Stimulated activated CD8-positive, alpha-beta memory T cell treated with anti-CD3 and anti-CD28 coated beads, Interleukin-7, amount 100 ng/mL, for 4 hours (primary cell): ENCODE measurements at places on chromosomes 7 and 10.

- peak; percentile 17 for DNase-seq
Observed at GRCh38 chr7:143408686-143409561, at the start of gene EPHA1. Gene EPHA1 (minus strand): TSS chr7:143408856. CDS start chr7:143408805, 51 bp downstream.

- DNase-seq, result no peak
Observed at GRCh38 chr7:2640846-2641316, 9.1 kb downstream of the TTYH3 start.

DNA sequence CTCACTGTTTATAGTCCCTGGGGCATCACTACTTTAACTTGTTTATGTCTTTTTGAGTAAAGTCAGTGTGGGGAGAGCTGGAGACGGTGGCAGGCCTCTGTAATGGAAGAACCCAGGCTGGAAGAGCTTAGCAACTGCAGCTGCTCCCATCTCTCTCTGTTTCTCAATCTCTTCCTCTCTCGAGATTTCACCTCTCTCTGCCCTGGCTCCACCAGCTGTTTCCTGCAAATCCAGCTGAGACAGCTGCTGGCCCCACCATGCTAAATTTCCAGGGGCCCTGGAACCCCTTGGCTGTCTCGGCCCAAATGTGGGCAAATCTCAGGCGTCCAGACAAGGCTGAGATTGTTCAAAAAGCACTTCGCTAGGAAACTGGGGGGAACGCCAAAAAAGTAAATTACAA, 25.8 kb upstream of the SLF2 start:
- DNase-seq, result no peak

GRCh38 chr10:49441488-49442476, 45.9 kb upstream of the DRGX start:
- DNase-seq, result no peak

- no peak for DNase-seq
Observed at GRCh38 chr10:43390759-43391158, 18.2 kb downstream of the HNRNPF start.

- DNase-seq, result no peak
Observed at GRCh38 chr7:135672560-135673359, 10.4 kb downstream of the STMP1 start.

DNA sequence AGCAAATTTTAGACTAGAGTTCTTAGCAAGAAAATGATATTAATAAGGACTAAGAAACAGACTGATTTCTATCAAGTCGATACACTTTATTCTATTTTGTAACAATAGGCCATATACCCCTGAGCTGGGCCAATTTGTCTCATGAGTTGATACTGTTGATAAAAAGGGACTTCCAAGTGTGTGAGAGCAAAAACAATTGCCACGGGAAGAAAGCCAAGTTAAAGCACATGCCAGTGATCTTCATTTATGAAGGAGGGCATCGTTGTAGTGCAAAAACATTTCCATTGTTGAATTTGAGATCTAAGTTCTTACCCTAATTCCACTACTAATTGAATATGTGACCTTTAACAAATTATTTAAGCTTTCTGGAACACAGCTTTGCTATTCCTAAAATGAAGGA, 119.9 kb downstream of the CNOT4 start:
- DNase-seq, result no peak

DNA sequence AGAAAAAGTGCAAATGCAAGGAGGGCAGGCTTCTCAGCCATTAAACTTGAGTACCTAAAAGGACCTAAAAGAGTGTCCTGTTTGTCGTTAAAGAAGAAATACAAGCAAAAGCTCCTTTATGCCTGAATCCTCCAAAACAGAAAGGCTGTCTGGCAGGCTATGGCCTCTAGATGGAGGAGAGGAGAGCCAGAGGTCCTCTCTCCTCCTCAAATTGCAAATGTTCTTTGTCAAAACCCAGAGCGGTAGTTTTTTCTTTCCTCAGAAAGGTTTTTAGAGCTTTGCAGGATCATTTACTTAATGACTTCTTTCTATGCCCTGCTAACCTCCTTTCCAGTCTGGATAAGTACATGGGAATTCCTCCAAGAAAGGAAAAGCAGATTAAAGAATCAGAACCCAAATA, 1.9 kb upstream of the SORCS1 start:
- DNase-seq, result no peak

DNA sequence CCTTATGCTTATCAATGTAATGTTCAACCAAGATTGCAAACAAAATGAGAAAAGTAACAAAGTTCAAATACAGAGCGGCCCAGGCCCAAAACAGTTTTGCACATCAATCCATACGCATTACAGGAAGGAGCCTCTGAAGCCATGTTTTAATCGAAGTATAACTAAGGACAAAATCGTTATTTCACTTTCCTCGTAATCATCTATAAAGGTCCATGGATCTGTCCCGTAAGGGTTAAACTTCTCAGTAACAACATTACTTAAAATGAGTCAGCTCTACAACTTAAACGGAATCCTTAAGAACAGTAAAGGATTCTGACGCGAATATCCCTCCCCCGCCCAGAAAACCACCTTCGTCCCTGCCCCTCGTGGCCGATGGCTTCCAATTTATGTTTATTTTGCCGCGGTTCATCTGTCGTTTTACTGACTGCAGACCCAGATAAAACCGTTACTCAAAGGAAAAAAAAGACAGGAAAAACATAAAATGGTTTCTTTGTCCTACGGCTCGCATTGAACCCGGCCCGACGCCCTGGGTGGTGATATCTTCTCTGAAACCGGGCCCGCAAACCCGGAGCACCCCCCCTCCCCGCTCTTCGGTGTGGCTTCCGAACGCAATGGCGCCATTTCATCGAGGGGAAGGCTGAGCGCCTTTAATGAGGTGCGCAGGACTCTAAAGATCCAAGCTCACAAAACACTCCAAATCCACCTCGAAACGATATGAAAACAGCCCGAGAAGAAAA, 1.1 kb downstream of the HNRNPA2B1 start:
- peak; percentile 58 for DNase-seq

GRCh38 chr10:13592306-13592705, 5.5 kb downstream of the PRPF18 start:
- DNase-seq, result no peak

GRCh38 chr10:60336901-60337630, 52.6 kb downstream of the ANK3 start:
- DNase-seq, result no peak

GRCh38 chr7:99997545-99998137, 17.8 kb upstream of the ZKSCAN1 start:
- peak; percentile 34 for DNase-seq

- no peak for DNase-seq
Observed at GRCh38 chr10:119274519-119275045, 67.2 kb downstream of the GRK5 start.

- DNase-seq, result no peak
Observed at GRCh38 chr7:45663965-45664633, 89.9 kb downstream of the ADCY1 start.

GRCh38 chr7:155745737-155746136, 66.5 kb downstream of the SHH start:
- DNase-seq, result no peak

DNA sequence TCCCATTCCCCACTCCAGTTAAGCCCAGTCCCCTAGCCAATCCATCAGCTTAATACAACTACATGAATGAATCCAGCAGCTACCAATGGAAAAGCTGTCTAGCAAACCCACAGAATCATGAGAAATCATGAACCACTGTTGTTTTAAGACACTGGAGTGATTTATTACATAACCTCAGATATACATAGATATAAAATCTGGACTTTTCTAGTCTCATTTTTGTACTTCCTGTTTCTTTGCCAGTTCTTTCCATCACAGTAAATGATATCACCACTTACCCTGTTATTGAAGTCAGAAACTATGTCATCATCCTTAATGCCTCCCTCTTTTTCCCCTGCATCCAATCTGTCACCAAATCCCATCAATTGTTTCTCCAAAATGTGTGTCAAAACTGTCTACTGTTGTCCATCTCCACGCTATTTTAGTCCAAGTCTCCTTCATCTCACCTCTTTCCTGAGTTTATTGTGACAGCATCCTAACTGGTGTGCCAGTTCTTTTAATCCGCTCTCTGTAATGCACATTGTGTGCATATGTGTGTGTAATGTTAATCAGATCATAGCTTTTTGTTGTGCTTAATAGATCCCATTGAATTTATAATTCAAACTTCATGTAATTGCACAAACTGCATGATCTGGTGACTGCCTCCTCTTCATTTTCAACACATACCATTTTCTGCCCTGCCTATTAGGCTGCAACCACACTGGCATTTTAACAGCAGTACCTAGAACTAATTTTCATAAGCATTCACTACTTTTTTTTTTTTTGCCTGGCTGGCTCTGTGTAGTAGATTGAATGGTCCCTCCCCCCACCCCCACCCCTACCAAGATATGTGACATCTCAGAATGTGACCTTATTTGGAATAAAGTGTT, 56.0 kb downstream of the MKLN1 start:
- DNase-seq, result no peak

- DNase-seq, result no peak
Observed at GRCh38 chr10:84063440-84063839, 75.9 kb upstream of the GHITM start.

DNA sequence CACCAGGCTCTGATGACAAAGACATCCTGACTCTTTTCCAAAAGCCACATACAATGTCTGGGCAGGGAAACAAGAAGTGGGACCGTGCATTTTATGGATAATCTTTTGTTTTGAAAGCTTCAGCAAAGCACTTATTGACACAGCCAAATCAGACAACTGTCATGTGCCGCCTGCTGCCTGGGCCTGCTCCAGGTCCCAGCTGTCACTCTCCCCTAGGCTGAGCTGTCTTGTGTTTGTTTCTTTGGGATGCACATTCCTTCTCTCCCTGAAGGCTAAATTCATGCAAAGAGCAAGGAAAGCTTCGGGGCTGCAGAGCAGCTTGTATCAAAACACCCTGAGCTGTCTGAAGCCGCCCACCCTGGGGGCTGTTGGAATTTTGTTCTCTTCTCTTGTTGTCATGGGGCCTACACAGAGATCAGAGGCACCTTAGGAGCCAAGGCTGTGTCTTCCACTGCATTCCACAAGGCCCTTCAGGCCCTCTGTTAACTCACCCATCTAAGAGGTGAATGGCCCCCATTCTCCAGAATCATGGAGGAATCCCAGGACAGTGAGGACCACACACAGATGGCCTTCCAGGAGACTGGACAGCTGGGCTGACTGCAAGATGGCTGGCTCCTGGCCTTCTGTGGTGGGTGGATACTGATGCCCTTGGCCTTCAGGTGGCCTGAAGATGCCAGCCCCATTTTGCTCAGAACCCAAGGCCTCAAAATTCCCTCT, 17.8 kb upstream of the SLC18A2 start:
- DNase-seq, result no peak

- DNase-seq, result no peak
Observed at GRCh38 chr7:49403844-49404243, 369.6 kb upstream of the VWC2 start.

GRCh38 chr7:7620644-7621210, 19.8 kb upstream of the UMAD1 start:
- no peak for DNase-seq

- DNase-seq, result no peak
Observed at GRCh38 chr10:91040343-91040742, 119.5 kb upstream of the ANKRD1 start.

GRCh38 chr10:75470901-75471300, 39.5 kb downstream of the LRMDA start:
- no peak for DNase-seq

GRCh38 chr10:51046654-51047053, 27.6 kb upstream of the PRKG1 start:
- no peak for DNase-seq

DNA sequence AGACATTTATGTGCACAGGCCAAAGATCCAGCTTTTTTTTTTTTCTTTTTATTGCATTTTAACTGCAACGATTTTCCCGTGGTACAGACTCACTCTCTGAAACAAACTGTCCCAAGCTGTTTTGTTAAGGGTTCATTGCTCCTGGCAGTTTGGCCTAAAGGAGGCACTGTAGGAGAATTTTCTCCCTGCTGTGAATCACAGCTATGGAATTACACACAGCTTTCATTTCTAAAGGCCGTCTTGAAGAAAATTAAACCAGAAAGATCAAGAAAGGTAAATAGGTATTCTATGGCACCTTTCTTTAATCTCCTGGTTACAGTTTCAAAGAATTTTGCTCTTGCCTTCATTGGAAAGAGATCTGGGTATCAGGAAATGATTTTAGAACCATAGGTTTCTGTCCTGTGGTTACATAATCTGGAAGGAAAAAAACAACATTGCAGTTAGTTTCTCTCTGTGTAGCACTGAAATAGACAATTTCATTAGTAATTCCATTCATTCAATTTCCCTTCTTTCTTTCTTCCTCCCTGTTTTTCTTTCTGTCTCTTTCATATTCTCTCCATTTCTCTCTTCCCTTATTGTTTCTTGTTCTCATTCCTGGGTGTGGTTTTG, 51.2 kb downstream of the PDK4 start:
- no peak for DNase-seq

GRCh38 chr10:77405771-77406241, 231.8 kb downstream of the KCNMA1 start:
- no peak for DNase-seq

DNA sequence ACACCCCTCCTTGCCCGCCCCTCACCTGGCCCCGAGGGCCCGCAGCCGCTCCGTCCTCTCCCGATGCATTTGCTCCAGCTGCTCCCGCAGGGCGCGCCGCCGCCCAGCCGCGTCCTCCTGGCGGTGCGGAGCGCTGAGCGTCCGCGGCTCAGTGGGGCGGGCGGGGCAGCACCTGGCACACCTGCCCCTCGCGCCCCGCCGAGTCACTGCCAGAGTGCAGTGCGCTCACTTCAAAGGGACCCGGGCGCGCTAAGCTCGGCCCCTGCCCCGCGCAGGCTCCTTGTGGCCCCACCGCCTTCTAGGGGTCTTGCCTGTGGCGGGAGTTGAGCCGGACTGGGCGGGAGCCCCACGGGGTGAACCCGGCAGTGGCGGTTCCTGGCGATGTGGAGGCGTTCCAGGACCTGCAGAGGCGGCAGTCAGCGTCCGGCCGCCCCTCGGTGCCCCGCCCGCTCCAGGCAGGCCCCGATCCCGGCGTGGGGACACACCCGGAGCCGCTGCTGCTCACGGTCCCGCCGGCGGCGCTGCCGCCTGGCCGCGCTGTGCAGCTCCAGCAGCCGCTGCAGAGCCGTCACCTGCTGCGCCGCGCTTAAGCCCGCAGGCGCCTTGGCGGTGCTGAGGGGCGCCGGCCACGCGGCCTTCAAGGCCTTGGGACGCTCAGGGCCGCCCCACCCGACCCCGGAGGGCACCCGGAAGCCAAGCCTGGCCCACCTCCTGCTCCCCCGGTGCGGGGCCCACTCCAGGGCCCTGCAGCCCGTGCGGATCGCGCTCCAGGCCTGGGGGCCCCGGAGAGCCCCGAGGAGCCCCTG, 6.7 kb downstream of the ATP6V1F start:
- no peak for DNase-seq

DNA sequence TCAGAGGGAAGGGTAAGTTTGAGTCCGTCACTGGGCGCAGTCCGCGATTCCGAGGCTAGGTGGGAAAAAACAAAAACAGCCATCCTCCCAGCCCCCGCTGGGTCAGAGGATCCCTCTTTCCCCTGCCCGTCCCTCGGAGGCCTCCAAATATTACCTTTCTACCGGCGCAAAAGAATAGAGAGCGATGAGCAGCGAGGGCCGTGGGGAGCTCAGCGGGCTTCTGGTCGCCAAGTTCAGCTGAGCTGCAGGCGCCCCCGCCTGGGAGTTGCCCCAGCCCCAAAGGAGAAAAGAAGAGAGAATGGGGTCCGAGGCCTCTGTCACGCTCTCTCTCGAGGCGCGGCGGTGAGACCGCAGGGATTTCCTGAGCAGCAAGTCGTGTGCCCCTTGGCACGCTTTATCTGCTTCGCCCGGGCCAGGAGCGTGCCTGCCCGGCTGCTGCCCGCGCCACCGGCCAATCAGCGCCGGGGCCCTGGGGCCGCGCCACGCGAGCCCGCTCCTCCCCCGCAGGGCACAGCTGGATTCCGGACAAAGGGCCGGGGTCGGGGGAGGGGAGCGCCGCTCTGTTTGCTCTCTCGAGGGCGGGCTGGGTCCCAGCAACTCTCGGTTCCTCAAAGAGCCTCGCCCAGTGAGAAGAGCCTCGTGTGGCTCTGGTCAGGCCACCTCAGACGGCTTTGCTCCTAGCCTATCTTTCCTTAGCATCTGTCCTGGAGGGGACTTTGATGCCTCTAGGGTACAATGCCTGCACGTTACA, at the start of gene NEUROG3:
Gene NEUROG3 (minus strand): TSS at position 367 of the 751 bp plus-strand sequence. CDS start 379 bp downstream, outside the sequence.
- no peak for DNase-seq
